Fibroblast of the aortic adventitia (primary cell): ENCODE measurements at places on chromosomes 12 and 14. TPM values are rescaled to one million over a fixed set of nuclear protein-coding genes. Genes with fewer than 3 reads are reported as not detected.
A peak's percentile ranks its signal among the peaks of the same experiment; 100 is the strongest.

Gene ZNF891
- 1.8 and 1.9 TPM in 2 replicates for total RNA-seq

Gene GALNT9
- total RNA-seq: 0.49 TPM in 1 of 2 replicates, not detected in the other

Gene CD9
- total RNA-seq: 56.2 and 407 TPM in 2 replicates

Gene PMCH
- 0.27 TPM in 1 of 2 replicates, not detected in the other for total RNA-seq

Gene GPR162
- 2.6 and 3.5 TPM in 2 replicates for total RNA-seq

Gene CYP46A1
- 0.36 and 0.49 TPM in 2 replicates for total RNA-seq

Gene SCNN1A
- total RNA-seq: under 0.01 TPM in 1 of 2 replicates, not detected in the other

Gene IL31
- not detected in 2 replicates for total RNA-seq

Gene CMA1
- total RNA-seq: not detected in 2 replicates

Gene RAB15
- 3.8 and 4.8 TPM in 2 replicates for total RNA-seq

- DNase-seq: no peak
These were observed 13.7 kb downstream of the P2RX4 start for GRCh38 chr12:121223292-121224285.

GRCh38 chr14:68696721-68697495 lies 96.0 kb downstream of the ZFP36L1 start:
- no peak for DNase-seq

GRCh38 chr12:9749640-9750039 lies 11.1 kb downstream of the CD69 start:
- DNase-seq: no peak

DNA sequence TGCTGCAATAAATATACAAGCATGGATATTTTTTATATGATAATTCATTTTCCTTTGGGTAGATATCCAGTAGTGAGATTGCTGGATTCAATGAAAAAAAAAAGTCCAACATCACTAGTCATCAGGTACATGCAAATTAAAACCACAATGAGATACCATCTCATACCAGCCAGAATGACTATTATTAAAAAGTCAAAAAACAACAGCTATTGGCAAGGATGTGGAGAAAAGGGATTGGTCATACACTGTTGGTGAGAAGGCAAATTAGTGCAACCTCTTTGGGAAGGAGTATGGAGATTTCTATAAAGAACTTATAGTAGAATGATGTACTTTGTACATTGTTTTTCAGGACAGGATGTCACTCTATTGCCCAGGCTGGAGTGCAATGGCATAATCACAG lies 531.2 kb upstream of the MGAT4C start:
- DNase-seq: no peak

- no peak for DNase-seq
These were observed 155.7 kb downstream of the KIF26A start for GRCh38 chr14:104293851-104294627.

DNA sequence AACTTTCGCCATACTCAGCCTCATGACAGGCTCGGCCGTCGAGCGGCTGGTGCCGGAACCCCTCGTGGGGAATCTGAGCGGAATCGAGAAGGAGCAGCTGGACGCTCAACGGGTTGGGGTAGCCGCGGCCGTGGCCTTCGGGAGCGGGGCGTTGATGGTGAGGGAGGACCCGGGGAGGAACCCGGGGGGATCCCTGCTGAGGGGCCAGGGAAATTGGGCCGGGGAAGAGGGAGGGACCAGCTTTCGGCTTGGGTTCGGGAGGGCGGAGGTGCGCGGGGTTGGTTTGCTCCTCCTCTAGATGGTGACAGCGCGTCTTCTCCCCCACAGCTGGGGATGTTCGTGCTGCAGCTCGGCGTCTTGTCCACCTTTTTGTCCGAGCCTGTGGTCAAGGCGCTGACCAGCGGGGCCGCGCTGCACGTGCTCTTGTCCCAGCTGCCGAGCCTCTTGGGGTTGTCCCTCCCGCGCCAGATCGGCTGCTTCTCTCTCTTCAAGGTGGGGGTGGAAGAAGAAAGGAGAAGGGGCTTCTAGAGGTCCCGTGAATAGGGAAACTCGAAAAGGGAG lies 9.8 kb downstream of the ARHGEF25 start:
- no peak for DNase-seq

GRCh38 chr12:52415870-52416750 lies 10.0 kb upstream of the KRT82 start:
- peak; percentile 79 for DNase-seq

DNA sequence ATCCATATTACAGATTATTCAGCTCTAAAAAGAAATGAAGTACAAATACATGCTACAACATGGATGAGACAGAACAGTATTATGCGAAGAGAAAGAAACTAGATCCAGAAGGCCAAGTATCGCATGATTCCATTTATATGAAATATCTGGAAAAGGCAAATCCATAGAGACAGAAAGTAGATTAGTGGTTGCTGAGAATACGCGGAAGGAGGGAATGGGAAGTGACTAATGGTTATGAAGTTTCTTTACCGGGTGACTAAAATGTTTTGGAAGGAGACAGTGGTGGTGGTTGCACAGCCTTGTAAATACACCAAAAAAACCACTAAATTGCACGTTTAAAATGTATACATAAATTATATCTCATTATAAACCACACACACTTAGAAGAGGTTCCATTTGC lies 12.5 kb downstream of the PRDM4 start:
- peak; percentile 83 for DNase-seq

DNA sequence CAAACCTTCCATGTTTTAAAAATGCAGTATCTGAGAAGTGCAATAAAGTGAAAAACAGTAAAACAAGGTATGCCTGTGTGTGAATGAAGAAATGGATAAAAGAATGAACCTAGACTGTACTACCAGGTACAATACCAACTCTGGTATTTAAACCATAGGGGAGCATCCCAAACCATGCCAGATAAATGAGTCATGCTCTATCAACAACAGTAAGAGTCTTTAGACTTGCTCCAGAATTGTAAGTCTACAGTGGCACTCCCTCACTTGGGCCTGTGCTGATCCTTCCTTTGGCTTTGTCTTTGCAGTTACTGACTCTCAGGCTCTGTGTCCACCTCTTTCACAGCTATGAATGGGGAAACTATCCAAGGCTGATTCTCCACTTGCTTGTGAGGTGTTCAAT lies 38.1 kb downstream of the BBS10 start:
- DNase-seq: peak; percentile 48

DNA sequence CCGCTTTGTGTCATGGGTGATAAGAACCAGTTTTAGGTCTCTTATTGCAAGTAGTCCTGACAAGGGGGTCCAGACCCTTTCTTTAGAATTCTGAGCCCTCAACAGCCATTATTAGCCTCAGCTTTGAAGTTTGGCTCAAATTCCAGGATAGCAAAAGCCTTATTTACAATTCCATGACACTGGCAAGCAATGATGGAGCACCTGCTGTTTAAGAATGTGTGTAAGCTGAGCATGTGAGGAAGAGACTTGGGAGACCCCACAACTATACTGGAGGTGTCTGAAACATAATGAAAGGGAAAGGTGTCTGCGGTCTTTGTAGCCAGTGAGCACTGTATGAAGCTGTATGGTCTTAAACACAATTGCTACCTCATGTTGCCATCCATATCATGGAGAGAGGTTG lies 119.8 kb downstream of the TBX5 start:
- DNase-seq: no peak

DNA sequence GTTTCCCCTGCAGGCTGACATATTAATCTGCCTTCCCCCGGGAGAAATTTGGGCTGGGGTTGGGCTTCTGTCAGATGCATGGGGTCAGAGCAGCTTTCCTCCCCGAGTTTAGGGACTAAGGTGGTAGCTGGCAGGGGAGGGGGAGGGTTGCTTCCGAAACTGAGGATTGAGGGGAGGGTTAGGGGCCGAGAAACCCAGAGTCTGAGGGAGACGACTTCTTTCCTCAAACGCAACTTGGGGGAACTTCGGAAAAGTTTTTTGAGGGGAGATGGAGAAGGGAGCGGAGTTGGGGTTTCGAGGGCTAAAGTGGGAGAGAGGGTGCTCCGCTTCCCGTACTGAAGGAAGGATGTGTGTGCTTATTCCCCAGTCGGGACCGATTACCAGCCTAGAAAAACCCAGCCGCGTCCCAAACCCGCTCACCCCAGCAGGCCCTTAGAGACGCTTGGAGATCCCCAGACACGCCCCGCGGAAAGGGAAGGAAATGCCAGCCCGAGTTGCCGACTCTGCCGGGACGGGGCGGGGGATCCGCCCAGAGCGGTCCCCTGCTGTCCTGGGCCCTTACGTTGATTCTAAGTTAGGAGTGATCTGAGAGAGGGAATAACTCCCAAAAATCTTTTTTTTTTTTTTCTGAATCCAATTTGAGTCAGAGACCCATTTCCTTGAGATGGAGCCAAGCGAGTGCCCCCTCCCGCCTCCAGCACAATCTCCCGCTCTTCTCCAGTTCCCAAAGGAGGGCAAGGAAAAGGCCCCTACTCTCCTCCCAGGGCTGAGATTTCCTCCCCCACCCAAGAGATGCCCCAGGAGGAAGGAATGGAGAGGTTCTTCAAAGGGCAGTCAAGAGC lies 61.9 kb downstream of the SMUG1 start:
- peak; percentile 24 for DNase-seq

DNA sequence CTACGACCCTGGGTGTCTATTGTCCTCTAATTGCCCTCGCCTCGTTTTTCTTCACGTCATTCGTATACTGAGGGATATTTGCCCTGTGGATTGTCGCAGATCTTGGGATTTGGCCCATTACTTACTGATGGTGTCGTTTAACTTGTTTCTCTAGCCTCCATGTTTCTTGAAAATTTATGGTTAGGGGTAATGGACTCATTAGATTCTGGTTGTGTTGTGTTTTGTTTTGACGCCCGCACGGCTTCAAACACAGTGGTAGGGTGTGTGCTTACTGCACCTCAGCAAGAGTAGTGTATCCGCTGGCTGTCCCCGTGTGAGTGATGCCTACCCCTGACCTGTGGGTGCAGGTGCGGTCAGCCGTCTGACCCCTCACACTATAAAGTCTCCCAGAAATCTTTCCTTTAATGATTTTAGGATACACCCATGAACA lies 874 bp upstream of the RNU6-8 start:
- DNase-seq: peak; percentile 5

- DNase-seq: no peak
These were observed 4.7 kb downstream of the ASPG start for GRCh38 chr14:104090071-104090748.

GRCh38 chr12:116955382-116956021 lies 44.8 kb downstream of the FBXW8 start:
- peak; percentile 43 for DNase-seq

- peak; percentile 74 for DNase-seq
These were observed 9.4 kb downstream of the GCH1 start for GRCh38 chr14:54893151-54893760.

- DNase-seq: no peak
These were observed 5.2 kb downstream of the TEDC1 start for GRCh38 chr14:105495990-105496830.

- no peak for DNase-seq
These were observed 939.0 kb downstream of the LRFN5 start for GRCh38 chr14:42545636-42546035.

GRCh38 chr12:50402264-50403000 lies 1.7 kb downstream of the LARP4 start:
- peak; percentile 22 for DNase-seq

- DNase-seq: peak; percentile 0
These were observed 1186.3 kb upstream of the FLRT2 start for GRCh38 chr14:84343656-84344055.

- peak; percentile 62 for DNase-seq
These were observed 18.1 kb downstream of the VDR start for GRCh38 chr12:47886510-47887240.

GRCh38 chr14:50820786-50821509 lies 10.0 kb downstream of the NIN start:
- DNase-seq: no peak

GRCh38 chr12:92784797-92785562 lies 82.2 kb downstream of the PLEKHG7 start:
- peak; percentile 80 for DNase-seq

GRCh38 chr14:32137313-32137712 lies 60.2 kb downstream of the ARHGAP5 start:
- DNase-seq: no peak

GRCh38 chr12:91885851-91886731 lies 259.6 kb downstream of the BTG1 start:
- no peak for DNase-seq
